Stimulated activated CD4-positive, alpha-beta T cell treated with anti-CD3 and anti-CD28 coated beads, Interleukin-1b, Interleukin-23, amount 100 ng/mL, for 24 hours (primary cell): ENCODE measurements at places on chromosomes 11 and 22.

- no peak for DNase-seq
Observed at GRCh38 chr11:57700425-57700824, 11.6 kb downstream of the MED19 start.

DNA sequence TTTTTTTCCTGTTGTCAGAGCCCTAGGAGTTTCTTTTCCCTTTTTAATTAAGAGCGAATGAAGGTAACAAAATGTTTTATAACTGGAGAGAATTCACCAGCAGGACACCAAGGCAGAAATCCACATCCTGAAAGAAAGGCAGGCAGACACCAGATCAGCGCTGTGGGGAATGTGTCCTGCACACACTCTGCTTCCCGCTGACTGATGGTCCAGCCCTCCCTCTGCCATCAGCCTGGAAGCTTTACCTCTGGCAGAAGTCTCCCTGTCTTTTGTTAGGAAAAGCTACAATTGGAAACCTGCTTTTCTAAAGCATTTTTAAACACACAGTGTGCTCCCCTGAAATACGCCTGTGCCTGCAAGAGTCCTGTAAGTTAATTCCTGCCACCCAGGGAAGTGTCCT lies 638.5 kb downstream of the NTM start:
- no peak for DNase-seq

GRCh38 chr11:36452961-36453360 lies 57.1 kb downstream of the TRAF6 start:
- DNase-seq: no peak

DNA sequence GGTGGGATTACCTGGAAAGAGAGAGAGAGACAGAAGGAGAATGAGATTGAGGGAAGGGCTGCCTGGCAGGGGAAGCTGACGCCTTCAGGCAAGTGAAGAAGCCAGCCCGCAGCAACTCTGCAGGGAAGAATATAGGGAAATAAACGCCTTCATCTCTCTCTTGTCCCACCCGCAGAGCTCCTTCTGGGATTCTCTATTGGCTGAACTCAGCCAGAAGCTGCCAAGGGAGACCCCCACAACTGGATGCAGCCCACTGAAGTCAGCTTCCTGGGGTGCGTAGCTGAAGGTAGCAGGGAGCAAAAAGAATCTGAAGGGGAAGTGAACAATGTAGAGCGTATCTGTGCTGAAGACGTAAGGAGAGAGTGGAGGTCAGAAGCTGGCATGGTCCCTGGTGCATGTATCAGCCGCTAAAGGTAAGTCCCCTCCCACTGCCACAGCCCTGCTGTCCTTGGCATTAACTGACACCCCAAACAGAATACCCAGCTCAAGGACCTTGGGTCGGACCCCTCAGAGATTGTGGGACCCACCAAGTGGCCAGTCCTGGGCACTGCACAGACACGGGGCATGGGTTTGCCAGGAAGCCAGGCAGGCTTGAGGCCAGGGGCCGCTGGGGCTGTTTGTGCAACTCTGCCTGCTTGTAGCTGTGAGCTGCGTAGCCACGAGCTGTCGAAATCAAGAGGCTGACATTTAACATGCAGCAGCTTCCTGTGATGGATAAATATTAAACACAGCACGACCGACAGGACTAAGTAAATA lies 469.9 kb downstream of the MN1 start:
- no peak for DNase-seq

DNA sequence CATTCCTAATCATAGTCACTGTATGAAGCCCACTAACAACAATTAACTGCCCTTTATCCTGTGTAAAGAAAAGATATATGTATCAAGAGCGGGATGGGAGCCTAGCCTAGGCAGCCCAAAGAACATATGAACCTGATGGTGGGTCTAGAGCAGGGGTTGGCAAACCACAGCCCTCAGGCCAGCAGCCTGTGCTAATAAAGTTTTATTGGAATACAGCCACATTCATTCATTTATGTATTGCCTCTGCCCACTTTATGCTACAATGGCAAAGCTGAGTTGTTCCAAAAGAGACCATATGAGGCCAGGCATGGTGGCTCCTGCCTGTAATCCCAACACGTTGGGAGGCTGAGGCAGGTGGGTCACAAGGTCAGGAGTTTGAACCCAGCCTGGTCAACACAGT lies 13.5 kb downstream of the PRR14L start:
- DNase-seq: no peak

GRCh38 chr22:24026733-24027132 lies 15.6 kb downstream of the CABIN1 start:
- DNase-seq: no peak

DNA sequence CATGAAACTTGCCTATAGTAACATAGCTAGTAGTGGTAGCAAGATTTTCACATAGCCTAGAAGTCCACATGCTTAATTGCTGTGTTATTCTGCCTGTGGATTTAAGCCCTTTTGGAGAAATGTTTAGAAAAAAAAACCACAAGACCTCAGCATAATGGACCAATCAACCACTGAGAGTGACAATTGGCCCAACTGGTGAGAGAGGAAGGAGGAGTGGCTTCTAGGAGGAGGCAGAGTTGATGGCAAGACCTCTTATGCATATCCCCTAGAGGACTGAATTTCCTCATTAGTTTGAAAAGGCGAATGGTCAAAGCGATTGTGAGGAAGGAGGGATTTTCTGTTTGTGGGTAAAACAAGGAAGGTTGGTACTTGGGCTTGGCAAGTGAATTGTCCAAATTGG lies 30.6 kb downstream of the NNMT start:
- no peak for DNase-seq

DNA sequence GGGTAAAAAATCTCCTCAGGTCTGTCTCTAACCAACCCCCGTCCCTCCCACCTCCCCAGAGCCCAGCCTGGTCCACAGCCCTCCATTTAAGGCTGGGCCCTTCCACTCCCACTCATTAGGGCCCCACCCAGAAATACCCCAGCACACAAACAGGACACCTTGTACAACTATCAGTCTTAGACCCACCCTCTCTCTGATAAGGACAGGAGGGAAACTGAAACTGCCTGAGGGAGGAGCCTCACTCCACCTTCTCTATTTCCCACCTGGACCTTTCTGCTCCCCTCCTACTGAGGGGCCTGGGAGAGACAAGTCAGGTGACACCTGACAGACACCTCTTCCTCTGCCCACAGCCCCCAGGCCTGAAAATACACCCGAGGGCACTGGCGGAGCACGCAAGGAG lies 90.2 kb downstream of the PLEKHA7 start:
- no peak for DNase-seq

DNA sequence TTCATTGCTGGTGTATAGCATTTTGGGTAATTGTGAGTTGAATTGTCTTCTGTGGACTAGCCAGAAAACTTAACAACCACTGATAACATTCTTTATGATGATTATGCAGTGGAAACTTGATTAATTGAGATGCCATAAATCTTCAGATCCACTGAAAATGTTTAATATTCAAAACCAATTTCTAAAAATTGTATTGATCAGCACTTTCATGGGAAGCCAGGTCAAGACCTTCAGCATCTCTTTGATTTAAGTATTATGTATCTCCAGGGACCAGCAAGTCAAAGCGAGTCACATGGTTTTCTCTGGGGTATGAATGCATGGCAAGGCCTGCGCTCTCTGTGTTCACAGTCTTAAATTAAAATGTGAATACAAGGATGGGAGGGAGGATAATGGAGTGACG lies 596.9 kb downstream of the OPCML start:
- DNase-seq: no peak

GRCh38 chr22:46102159-46102558 lies 48.2 kb upstream of the PPARA start:
- no peak for DNase-seq

- no peak for DNase-seq
Observed at GRCh38 chr11:114679505-114679904, 1.2 kb downstream of the NXPE2 start.

- no peak for DNase-seq
Observed at GRCh38 chr11:2386591-2386990, 9.5 kb downstream of the CD81 start.

DNA sequence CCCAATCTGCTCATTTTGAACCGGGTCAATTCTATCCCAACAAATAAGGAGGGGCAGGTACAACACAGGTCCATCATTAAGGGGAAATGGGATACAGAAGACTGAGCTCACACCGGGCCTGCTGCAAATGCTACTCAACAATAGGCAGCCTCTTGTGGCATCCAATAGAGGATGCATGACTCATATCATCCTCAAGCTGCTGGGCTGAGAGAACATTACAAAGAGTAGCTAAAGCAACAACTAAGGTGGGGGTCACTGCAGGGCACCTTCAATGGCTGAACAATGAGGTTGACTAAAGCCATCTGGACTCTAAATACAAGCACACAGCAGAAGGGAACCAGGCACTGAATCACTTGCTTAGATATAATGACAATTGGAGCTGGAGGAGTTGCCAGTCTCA lies 130.1 kb upstream of the SYN3 start:
- DNase-seq: no peak

DNA sequence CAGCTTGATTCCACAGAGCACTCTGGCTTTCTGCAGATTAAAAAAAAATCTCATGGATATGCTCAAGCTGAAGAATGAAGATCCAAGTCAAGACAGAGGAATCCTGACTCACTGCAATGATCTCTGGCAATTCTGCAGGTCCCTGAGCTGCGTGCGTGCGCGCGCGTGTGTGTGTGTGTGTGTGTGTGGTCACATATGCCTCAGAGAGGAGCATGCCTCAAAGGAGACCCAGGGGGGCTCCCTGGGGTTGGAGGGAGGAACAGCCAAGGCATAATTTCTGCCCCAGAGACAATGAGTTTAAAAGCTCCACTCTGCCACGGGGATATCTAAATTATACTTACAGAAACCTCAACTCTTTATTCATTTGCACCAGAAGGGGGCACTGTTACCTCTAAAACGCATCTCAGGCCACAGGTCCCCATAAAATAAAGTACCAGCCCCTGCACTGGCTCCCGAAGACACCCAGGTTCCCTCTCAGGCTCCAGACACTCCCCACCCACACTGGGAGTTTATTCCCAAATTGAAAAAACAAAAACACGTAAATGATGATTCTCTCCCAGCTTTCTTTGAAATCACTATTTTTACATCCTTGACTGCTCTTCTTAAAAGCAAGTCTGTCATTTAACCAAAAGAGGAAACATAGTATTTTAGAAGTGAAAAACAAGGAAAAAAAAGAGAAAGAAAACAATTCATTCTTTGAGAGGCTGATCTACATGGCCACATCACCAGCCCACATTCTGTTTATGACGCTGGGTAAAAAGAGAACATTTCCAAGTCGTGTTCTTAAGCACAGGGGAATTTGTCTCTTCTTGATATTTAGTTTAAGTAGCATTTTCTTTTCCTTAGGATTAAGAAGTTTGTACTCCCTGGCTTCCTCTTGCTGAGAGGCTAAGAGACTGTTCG lies 401.0 kb downstream of the LARGE1 start:
- DNase-seq: no peak

GRCh38 chr11:116331381-116331780 lies 441.4 kb downstream of the BUD13 start:
- no peak for DNase-seq

GRCh38 chr11:62000539-62001446 lies 33.4 kb upstream of the FTH1 start:
- no peak for DNase-seq

DNA sequence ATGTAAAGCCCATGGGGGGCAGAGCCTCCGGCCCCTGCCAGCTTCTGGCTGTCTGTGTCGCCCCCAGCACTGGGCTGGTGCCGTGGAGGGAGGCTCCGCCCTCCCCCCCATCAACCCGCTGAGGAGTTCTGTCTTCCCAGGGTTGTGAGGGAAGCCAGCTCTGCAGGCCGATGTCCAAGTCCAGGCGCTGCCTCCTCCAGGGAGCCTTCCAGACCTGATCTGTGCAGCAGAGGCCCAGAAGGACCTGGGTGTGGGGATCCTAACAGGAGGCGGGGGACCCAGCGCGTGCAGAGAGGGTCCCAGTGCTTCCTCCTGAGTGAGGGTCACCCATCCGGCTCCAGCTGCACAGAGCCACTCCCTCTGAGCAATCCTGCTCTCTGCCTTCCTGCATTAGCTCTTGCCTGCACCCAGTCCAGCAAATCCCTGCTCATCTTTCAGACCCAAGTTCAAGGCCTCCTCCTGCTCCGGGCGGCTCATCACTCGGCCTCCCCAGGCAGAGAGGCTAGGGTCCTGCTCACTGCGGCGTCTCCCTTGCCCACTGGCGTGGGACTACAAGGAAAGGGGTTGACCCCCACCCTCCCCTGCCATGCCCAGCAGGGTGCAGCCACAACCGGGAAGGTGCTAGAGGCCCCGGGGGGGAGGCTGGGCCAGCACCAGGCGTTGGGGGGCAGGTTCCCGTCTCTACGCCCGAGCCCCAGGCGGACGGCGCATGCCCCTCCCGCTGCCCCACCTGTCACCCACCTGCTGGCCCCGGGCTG lies 16.4 kb downstream of the PRR33 start:
- DNase-seq: no peak

- no peak for DNase-seq
Observed at GRCh38 chr11:65459552-65459951, 37.0 kb downstream of the NEAT1 start.

DNA sequence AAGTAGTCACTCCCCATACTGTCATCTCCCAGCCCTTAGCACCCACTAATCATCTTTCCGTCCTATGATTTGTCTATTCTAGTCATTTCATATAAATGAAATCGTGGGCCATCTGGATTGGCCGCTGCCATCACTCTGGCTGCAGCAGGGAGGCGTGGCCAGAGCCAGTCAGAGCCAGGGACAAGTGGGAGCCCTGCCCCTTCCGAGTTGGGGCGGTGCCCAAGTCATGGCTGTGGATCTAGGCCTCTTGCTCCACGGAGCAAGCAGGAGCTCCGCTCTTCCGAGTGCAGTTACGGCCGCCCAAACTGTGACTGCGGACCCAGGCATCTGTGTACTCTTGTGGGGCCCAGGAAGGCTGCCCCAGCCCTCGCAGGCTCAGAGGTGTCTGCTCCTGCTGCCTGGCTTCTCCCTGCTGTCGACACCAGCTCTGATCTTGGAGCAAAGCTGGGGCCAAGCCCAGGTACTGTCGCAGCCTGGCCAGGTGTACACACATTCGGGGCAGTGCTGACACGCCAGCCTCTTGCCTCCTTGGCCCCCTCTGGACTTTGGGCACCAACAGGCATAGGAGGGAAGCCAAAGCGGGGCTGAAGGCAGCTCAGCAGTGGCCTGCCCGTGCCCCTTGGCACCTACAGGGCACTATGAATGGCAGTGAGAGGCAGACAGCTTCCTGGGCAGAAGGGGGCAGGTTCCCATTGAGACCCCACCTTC lies 8.4 kb downstream of the MRPL48 start:
- DNase-seq: no peak

- peak; percentile 80 for DNase-seq
Observed at GRCh38 chr11:118338637-118339061, 3.9 kb downstream of the CD3D start.

GRCh38 chr22:37008365-37008764 lies 10.9 kb downstream of the TST start:
- no peak for DNase-seq
